ENCODE measurements at places on chromosomes 6 and 20.

- no peak for DNase-seq
Observed at GRCh38 chr20:39855056-39855455, 834.0 kb downstream of the MAFB start.

DNA sequence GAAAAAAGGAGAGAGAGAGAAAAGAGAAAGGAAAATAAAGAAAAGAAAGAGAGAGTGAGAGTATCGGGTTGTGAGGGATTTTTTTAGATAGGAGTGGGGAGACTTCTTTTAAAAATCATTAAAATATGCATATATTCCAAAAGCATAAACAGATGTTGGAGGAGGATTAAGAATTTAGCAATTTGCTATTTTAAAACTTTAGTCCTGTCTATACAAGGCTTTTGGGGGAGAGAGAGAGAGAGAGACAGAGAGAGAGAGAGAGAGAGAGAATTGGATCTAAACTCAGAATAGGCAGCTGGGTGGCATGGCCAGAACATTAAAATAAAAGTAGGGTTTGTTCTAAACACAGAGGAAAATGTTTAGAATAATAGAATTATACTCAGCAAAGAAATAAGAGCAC, 72.1 kb downstream of the SOD2 start:
- no peak for DNase-seq

DNA sequence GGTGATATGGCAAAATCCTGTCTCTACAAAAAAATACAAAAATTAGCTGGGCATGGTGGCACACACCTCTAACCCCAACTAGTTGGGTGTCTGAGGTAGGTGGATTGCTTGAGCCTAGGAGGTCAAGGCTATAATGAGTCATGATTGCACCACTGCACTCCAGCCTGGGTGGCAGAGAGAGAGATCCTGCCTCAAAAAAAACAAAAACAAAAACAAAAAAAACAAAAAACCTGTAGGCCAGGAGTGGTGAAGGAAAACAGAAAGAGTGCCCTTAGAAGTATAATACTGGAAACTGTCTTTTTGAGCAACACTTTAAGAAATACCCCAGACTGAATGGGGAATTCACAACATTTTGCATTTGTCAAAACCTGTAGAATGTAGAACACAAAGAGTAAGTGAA, 85.3 kb downstream of the JARID2 start:
- no peak for DNase-seq

DNA sequence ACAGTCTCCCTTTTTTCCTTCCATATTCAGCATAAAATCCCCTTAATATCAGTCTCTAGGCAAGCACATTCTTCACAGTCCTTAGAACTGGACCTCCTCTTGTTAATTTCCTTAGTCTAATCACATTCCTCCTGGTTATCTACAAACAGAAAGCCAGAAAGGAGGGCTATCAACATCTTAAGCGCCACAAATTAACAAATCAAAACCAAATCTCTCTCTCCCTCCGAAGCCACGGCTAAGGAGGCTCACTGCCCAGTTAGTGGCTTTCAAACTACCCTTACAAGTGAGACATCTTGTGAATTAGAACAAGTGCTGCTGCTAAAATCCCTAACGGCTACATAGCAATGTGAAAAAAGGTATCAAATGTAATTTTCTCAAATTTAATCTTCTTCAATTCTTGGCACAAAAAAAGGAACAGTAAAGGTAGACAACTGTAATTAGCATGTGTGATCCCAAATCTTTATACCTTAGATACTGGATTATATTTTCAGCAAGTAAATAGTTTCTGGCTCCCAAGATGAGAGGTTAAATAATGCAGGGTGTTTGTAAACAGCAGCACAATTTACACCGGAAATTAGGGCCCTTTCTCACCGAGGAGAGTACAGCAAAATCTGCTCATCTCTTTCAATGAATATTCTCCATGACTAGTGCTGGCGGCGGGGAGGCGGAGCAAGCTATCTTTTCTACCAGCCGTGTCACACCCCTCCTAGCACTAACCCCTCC, 1.4 kb upstream of the TRIM39 start:
- DNase-seq = no peak

- no peak for DNase-seq
Observed at GRCh38 chr6:32214126-32214525, 9.7 kb downstream of the NOTCH4 start.

DNA sequence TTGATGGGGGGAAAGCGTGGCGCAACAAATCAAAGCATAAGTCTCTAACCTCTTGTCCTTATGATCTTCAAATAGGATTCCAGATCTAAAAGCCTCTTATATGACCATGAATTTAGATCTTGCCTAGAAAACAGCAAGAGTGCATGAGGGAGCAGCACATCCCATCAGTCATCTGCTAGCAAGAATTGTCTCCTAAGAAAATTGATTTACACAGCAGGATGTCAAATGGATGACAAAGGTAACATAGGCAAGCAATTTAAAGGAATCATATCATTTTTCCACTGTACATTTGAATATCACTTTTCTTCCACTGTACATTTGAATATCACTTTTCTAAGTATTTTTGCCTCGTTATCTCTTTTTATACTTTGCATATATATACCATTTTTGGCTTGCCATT, 7.5 kb upstream of the MYLIP start:
- DNase-seq = no peak

DNA sequence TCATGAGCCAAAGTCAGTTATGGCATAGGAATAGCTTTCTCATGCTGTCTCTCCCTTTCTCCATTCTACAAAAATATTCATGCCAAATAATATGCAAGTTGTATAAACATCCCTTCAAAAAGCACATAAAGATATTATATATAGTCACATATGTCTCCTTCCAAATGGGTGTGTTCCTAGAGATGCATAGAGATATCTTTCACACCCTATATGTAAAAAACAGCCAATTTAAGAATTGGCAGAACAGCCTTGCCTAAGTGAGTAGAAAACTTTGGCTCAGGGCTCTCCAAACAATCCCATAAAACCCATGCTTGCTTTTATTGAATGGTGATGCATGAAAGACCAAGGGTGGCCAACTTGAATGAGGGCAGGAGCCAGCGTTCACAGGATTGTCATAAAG, 274.7 kb upstream of the SUPT3H start:
- DNase-seq = no peak

DNA sequence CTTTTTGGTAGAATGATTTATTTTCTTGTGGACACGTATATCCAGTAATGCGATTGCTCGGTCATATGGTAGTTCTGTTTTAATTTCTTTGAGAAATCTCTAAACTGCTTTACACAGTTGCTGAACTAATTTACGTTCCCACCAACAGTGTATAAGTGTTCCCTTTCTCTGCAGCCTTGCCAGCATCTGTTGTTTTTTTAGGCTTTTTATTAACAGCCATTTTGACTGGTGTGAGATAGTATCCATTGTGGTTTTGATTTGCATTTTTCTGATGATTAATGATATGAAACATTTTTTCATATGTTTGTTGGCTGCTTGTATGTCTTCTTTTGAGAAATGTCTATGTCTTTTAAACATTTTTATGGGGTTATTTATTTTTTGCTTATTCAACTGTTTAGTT, 196.7 kb downstream of the MOXD1 start:
- no peak for DNase-seq

GRCh38 chr6:160060221-160060620, 61.4 kb upstream of the SLC22A1 start:
- no peak for DNase-seq

DNA sequence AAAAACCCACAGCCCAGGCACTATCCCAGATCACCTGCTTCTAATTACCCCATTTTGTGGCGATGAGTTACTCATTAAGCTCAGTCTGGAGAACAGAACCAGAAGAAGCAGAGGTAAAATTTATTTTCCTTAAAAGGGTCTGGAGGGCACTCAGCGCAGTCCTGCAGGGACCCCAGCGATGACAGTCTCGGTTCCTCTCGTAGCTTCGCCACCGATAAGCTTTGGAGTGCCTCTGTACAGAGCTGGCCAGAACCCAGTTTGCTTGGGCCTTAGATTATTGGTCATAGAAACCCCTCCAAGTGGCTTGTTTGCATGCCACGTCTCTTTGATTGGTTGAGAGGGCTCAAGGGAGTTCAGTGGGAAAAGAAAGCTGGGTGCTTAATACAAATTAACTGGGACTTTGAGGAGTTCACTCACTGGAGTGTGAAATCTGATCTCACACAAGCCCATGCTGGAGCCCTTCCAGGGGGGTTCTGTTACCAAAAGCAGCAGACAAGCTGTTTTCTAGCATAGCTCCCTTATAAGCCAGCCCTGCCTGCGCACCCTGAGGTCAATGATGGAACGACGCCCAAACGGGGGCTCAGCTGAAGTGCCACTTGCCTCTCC, 158.5 kb upstream of the ARID1B start:
- no peak for DNase-seq

- no peak for DNase-seq
Observed at GRCh38 chr20:37355252-37356180, 9.6 kb downstream of the SRC start.

DNA sequence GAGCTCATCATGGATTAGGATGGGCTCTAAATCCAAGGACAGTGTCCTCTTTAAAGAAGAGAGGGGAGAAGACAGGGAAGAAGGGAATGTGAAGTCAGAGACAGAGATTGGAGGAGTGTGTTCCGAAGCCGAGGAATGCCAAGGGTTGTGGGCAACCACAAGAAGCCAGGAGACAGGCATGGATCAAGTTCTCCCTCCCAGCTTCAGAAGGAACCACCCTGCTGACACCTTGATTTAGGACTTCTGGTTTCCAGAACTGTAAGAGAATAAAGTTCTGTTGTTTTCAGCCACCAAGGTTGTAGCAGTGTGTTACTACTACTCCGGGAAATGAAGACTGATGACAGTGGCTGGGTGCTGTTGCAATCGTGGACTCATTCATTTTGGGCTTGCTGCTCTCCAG, 120.1 kb downstream of the RPS12 start:
- no peak for DNase-seq

- no peak for DNase-seq
Observed at GRCh38 chr20:4082406-4083097, 67.2 kb upstream of the RNF24 start.

- DNase-seq = no peak
Observed at GRCh38 chr6:137681445-137682009, 185.5 kb upstream of the TNFAIP3 start.

- DNase-seq = no peak
Observed at GRCh38 chr6:93447874-93448273, 28.5 kb upstream of the EPHA7 start.

- DNase-seq = no peak
Observed at GRCh38 chr6:105458551-105458950, 55.7 kb upstream of the PREP start.

DNA sequence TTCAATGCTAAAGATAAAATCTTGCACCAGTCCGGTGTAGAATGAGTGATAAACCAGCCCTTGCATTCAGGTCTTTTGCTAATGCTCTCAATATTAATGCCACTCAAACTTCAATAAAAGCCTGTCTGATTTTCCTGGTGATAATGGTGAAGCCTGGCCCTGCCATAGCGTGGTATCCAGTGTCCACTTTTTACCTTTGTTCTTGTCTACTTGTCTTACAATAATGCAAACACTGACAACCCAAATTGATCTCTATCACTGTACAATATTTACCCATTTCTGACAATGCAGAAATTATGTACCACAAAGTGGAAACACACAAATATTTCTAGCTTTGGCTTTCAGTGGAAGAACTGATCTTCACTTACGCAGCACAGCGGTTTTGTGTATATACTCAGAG, 189.1 kb downstream of the ZDHHC14 start:
- no peak for DNase-seq

- DNase-seq = no peak
Observed at GRCh38 chr6:106120406-106120805, 34.3 kb downstream of the PRDM1 start.

- no peak for DNase-seq
Observed at GRCh38 chr6:139448051-139448649, 73.7 kb upstream of the CITED2 start.

- no peak for DNase-seq
Observed at GRCh38 chr6:7016226-7016625, 91.5 kb upstream of the RREB1 start.

- peak; percentile 25 for DNase-seq
Observed at GRCh38 chr6:109690373-109690736, 647 bp downstream of the AK9 start.

DNA sequence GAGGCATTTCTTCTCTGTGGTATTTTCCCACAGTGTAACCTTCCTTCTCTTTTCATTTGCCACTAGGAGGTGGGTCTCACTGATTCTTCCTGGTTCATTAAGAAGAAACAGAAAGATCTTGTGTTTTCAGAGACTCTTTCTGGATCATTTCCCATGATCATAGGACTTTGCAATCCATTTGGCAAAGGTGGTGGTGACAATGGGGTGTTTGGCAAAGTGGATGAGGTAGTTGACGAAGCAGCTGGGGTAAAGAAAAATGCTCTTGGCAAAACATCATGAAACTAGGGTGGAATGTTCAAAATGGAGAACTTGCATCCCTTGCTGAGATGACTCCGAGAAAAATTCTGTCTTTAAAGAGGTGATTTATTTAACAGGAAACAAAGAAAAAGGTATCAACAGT, 50.6 kb downstream of the TRAF3IP2 start:
- DNase-seq = no peak

DNA sequence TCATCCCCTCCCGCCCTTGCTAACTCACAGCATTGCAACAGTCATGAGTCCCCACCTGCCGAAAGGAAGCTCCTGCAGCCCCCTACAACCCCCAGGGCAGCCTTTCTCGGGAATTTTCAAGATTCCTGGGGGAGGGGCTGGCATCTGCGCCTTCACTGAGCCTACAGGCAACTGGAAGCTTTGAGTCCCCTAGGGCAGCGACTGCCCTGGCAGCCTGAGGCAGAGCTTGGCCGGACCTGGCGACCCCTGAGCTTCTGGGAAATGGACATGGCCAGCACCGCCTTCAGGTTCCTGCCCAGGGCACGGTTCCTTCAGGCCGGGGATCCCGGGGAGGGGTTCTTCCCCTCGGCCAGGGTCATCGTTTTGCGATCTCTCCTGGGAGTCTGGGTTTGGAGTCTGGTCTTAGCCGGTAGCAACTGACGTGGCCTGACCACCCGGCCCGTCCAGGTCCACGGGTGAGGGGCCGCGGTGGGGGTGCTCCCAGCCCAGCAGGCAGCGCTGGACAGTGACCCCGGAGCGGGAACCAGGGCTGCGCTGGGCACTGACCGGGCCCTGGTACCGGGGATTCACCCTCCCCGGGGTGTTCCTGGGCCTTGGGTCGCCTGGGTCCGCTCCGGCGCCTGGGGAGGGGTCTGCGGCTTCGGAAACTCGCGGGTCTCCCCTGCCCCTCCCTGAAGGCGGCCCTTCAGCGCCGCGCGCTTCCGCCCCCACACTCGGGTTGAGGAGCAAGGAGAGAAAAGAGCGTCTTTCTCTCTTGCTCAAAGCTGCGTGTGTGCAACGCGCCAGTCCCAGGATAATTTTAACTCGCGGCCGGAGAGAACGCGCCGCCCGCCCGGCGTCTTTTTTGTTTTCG, 593 bp upstream of the COL9A3 start:
- no peak for DNase-seq

- no peak for DNase-seq
Observed at GRCh38 chr20:50308513-50309279, 118.1 kb downstream of the CEBPB start.

DNA sequence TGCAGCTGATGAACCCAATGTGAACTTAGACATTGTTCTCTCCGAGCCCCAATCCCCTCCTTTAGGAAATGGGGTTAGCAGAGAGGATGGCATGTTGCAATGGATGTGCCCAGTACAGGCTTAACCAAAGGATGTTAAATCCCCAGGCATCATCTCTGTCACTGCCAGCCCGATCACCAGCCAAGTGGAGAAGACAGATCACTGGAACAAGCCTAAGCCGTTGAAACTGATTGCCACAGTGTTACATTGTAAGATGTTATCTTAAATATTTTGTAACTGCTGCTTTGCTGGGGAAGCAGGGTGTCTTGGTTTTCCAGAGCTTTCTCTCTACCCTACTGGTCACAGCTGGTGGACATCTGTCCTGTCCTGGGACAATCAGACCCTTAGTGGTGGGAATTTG, 783.4 kb upstream of the CHD6 start:
- no peak for DNase-seq

GRCh38 chr6:166942393-166943168, 13.8 kb downstream of the RNASET2 start:
- DNase-seq = peak; percentile 65
